Activated CD8-positive, alpha-beta memory T cell treated with anti-CD3 and anti-CD28 coated beads for 24 hours (primary cell): ENCODE measurements at places on chromosomes 11 and 22.

DNA sequence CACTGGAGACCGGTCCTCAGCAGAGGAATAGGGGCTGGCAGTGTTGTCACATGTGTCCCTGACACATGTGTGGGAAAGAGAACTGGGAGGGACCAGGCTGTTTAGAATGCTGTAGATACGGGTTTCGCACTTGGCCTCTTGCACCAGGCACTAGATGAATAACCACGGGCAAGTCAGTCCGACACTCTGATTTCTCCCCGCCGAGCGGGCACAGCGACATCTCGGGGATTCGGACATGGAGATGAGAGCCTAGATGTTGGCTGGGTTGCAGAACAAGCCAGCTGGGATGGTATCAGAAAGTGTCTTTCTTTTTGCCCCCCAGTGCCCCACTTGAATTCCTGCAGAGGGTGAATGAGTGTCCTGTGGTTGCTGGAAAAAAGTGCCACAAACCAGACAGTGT is 115.9 kb upstream of the SLC22A12 start:
- DNase-seq: no peak

GRCh38 chr11:21640491-21640890 is 552.4 kb upstream of the ANO5 start:
- DNase-seq: no peak

DNA sequence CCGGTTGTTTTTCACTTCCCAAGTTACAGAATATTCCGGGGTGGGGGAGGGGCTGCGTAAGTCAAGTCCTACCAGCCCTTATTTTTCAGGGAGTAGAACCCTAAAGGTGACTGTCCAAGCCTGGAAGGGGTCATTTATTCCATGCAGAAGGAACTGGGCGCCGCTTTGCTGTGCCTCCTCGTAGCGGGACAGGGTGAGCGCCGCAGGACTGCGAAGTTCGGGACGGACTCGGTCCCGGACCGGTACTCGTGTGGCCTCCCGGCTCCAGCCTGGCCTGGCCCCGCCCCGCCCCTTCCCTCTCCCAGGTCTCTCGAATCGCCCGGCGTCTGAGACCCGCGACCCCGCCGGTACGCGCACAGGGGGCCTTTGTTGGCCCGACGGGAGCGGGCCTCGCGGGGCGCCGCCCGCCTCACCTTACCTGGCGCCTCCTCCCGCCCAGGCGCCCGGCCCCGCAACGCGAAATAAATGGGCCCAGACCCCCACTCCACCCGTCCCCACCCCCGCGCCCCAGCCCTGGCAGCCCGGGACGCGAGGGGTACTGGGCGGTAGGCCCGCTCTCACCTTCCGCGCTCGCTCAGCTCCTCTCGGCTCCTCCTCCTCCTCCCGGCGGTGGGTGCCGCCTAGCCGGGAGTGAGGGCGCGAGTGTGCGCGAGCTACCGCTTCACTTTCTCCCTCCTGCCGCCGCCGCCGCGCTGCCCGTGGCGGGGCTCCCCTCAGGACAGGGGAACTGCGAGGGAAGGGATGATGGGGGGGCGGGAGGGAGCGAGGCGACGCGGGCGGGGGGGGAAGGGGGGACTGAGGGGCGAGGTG is 698 bp downstream of the PAK1 start:
- no peak for DNase-seq

GRCh38 chr22:30045494-30045887 is 34.8 kb upstream of the HORMAD2 start:
- no peak for DNase-seq

DNA sequence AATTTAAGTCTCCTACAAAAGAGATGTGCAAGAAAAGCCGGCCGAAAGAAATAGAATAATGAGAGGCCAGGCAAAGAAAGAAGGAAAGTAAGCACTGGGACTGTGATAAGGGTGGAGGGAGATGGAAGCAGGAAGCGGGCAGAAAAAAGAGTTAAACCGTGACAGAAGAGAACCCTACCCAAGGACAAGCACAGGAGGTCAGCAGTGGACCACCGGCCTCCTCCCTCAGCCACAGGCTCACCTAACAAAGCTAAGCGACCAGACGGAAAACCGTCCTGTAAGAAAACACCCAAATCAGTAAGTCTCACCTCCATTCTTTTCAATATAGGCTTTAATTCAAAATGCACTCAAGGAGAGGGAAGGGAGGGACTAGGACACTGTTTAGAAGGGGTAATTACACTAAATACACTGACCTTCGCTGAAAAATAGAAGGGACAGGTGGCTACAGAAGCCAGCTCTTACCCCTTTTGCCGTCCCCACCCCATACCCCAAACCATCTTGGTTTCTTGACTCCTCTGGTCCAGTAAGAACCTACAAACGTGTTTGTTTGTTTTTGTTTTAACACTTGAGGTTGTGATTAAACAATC is 1.9 kb downstream of the FAM181B start:
- DNase-seq: no peak

DNA sequence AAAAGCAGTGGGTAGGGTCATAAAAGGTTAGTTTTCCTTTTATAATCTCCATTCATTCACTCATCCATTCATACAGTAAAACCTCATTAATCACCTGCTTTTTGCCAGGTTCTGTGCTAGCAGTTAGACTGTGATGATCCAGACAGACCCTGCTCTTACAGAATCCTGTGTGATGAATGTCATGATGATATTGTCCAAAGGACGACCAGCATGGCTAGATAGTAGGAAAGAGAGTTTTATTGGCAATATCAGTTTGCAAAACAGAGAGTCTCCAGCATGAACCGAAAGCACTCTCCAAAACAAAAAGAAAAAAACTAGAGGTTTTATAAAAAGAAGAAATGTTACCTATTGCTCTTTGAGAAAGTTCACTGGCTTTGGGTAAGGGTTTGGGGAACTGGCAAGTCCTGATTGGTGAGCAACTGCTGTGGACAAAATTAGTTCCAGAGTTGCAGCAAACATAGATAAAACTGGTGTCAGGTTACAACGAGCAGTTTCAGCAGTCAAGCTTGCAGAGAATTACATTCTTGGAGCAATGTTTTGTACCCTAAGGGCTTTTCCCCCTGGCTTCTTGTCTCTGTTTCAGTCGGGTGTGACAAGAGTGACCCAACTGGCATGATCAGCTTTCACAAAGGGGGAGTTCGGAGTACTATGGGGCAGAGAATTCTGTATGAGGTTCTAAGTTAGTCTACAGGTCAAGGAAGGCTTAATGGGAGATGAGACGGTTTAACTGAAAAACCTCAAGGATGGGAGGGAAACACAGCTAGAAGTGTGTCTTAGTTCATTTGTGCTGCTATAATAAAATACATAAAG is 58.3 kb downstream of the HSD17B12 start:
- no peak for DNase-seq
